ENCODE measurements at places on chromosomes 1 and 21. TPM values are rescaled to one million over a fixed set of nuclear protein-coding genes. Genes with fewer than 3 reads are reported as not detected.

PLA2G5 gene
- 4.9 TPM for total RNA-seq

C1orf74 gene
- 1.8 TPM for total RNA-seq

CLCA4 gene
- total RNA-seq: 0.20 TPM

KCNH1 gene
- 1.4 TPM for total RNA-seq

DDR2 gene
- total RNA-seq: 48.3 TPM

GRIK3 gene
- total RNA-seq: 1.1 TPM

TTC24 gene
- total RNA-seq: 0.60 TPM

CFHR4 gene
- not detected for total RNA-seq

THEMIS2 gene
- total RNA-seq: 18.3 TPM

TMEM79 gene
- 9.6 TPM for total RNA-seq

ARHGAP30 gene
- total RNA-seq: 16.2 TPM

CLEC20A gene
- 0.20 TPM for total RNA-seq

DIRAS3 gene
- total RNA-seq: 14.0 TPM

GRCh38 chr1:6861075-6861724 lies 75.9 kb downstream of the CAMTA1 start:
- no peak for DNase-seq

GRCh38 chr1:168507231-168507630 lies 36.6 kb downstream of the XCL2 start:
- DNase-seq: no peak

- DNase-seq: no peak
Measured at GRCh38 chr1:193143285-193143684, 21.5 kb downstream of the CDC73 start.

GRCh38 chr1:206949208-206949607 lies 2.9 kb upstream of the PIGR start:
- no peak for DNase-seq

GRCh38 chr21:35609263-35609662 lies 451.1 kb downstream of the SETD4 start:
- no peak for DNase-seq

GRCh38 chr1:67308136-67308535 lies 463 bp downstream of the IL12RB2 start:
- no peak for DNase-seq

- no peak for DNase-seq
Measured at GRCh38 chr1:99589186-99589636, 56.7 kb upstream of the PALMD start.

DNA sequence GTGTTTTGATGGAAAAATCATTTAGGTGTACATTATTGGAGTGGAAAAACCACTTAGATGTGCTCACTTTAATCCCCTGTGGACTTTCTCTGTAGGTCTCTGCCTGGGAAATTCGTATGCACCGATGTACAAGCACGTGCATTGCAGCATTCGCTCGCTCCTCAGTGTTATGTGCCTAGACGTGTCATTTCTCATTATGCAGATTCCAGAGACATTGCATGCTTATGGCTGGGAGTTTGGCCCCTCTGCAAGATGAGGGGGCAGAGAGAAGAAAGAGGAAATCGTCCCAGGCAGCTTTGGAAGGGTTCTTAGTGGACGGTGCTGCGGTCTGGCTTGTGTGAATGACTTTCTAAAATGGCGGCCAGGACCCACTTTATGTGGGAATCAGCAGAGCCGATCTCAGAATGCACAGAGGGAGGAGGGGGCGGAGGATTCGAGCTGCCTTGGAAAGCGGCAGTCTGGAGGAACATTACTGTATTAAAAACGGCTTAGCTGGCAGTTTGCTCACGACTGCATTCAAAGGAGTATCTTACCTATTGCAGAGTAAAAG lies 2.3 kb downstream of the SPEN start:
- DNase-seq: peak; percentile 33

DNA sequence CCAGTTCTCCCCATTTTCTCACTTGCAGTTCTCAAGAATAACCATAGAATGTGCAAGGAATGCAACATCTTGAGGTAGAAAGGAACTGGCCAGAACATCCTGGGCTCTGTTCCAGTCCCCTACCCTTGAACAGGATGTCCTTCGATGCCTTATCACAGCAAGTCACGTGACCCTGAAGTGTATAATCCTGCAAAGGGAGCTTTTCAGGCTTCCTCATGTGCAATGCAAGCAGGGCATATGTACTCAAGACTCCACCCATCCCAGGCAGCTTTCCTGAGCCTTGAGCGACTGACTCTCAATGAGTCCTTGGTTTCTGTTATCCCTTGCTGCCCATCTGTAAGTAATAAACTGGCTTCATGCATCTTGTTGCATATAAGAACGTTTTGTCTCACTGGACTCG lies 311.0 kb downstream of the MRPL39 start:
- DNase-seq: no peak

DNA sequence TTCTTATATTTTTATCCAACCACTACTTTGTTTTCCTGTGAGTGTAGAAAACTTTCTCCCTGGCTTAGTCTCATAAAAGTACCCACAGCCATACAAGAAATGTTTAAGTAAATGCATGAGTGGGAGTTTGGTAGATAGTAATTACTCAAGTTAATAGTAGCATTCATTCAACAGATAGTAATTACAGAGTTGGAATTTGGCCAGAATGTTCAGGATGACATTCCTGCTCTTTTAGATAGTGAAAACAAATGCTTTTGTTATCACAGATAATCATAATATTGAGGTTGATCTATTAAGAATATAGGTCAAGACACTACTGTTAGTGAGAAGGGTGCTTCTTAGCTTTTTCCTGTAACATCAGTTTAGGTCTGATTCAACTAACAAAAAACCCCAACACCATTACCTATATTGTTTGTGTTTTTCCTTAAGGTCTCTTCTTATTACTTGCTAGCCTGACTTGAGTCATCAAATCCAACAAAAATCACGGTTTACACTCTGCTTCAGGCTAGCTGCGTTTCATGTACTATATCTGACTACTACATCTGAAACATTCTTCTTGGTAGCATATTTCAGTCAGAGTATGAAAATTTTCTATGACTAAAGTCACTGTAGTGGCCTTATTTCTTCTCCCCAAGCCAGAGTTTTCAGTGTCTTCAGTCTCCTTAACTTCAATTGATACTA lies 163.7 kb downstream of the HS2ST1 start:
- DNase-seq: no peak

DNA sequence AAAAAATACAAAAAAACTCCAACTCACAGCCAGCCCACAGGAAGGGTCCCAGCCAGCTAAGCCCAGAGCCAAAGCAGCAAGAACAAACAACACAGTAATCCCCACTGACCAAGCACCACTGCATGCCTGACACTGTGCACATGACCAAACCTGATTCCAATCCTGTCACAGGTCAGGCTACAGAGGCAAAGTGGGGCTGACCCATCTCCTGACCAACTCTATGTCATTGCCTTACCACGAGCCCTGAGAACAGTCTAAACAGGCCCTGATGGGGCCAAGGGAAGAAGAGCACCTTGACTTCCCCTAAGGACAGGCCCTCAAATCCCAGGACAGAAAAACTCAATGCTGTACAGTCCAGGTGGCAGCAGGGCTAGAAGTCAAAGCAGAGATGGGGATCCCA lies 2.4 kb downstream of the LSS start:
- no peak for DNase-seq

DNA sequence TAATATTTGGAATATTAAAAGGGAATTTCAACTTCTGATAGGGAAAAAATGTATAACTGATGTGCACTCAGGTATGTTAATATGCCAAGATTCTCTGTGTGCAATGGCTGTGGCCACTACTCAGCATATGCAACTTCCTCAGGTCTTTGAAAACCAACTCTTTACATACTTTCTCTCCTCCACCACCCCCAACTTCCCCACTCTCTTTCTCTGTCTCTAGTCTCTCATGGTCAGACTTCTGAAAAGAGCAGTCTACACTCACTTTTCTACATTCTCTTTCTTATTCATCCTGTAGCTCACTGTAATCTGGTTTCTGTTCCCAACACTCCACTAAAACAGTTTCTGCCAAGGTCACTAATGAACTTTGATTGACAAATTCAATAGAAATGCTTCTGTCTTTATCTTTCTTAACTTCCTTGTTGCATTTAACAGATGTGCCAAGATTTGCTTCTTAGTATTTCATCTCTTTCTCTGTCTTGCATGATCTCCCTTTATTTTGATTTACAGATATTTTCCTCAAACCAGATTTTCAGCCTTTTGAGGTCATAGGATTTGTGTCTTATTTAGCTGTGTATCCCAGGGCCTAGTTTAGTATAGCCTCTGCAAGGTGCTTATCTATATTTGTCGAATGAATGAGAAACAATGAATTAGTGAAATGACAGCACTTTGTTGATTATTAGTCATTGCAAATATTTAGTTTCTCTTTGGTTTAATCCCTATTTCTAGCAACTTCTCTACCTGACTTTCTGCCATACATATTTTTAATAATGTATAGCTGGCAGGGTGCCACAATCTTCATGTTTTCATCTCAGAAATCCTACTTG lies 168.9 kb downstream of the LMO4 start:
- no peak for DNase-seq

DNA sequence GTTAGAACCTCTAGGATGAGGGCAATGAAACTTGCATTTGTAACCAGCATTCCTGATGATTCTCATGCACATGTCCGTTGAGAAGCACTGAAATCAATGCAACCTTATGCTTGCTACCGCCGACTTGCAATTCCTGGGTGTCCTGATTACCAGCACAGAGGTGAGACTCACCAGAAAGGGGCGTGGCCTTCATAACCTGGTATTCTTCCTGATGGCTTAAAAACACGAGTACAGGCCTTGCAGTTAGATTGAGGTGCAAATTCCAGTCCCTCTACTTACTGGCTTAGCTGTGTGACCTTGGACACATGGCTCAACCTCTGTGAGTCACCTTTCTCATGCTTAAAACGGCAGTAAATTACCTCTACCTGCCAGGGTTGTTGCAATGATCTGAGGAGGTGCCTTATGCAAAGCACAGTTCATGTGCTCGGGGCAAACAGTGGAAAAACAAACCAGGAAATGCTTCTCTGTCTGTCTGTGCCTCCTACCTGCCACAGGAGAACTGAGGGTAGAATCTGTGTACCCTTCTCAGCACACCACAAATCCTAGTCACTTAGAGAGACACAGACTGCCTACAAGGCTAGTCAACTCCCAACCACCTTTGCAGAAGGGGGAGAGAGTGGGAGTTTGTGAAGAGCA lies 39.1 kb upstream of the ECE1 start:
- DNase-seq: peak; percentile 76

DNA sequence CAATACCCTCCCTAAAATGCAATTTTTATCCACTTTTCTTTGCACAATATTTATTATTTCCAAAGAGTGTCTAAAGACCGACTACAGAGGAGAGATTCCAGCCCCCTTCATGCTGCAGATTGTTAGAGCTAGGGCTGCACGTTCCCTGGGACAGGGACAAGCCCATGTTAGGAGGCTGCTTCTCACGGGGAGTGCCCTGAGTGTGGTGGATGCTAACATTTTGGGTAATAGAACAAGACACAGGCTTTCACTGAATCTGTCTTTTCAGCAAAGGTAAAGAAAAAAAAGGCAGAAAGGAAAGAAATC lies 125.4 kb downstream of the RIPK4 start:
- DNase-seq: no peak

GRCh38 chr1:89799495-89799894 lies 21.3 kb upstream of the LRRC8D start:
- no peak for DNase-seq

DNA sequence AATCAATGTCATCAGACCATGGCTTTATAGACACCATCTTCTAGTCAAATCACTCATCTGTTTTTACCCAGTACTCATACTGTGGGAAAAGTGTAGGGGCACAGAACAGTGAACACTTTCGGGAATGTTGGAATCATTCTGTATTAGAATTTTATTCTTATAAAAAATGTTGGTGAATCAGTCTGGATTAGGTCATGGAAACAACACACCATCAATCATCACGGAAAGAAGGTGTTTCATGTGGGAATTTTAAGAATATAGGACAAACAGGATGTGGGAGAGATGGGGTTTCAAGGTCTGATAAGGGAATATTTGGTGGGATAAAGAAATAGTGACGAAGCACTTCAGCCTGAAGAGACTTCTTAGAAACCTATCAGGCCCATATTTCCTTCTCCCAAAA lies 17.3 kb downstream of the GBP1 start:
- no peak for DNase-seq

DNA sequence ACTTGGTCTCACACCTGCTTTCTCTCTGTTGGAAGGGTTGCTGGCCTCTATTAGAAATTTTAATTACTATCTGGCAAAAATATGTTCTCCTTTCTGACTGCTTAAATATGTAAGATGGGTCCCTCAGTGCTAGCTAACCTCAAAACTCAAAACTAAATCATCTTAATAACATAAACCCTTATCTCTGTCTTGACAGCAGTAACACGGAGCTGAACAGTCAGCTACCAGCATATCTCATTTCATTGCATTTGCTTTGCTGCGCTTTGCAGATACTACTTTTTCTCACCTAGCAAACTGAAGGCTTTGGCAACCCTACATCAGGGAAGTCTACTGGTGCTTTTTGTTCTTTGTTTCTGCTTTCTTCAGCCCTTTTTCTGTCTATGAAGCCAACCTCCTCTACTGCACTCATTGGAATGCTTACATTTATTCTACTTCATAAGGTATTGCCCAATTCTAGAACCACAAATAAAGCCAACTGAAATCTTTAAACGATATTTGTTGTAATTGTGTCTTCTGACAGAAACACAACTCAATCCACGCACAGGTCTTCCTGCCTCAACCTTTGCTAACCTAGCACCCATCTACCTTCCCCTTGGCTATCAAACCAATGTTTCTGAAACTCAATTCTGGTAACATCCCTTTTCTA lies 95.6 kb downstream of the RERE start:
- DNase-seq: no peak

- DNase-seq: no peak
Measured at GRCh38 chr1:233865902-233866301, 38.6 kb upstream of the SLC35F3 start.

- DNase-seq: no peak
Measured at GRCh38 chr1:183638649-183639387, 3.2 kb upstream of the ARPC5 start.

- no peak for DNase-seq
Measured at GRCh38 chr1:21952786-21953520, 15.8 kb upstream of the HSPG2 start.

GRCh38 chr1:216750031-216750627 lies 26.9 kb upstream of the ESRRG start:
- DNase-seq: peak; percentile 48

- DNase-seq: no peak
Measured at GRCh38 chr21:14358775-14359174, 24.2 kb downstream of the HSPA13 start.

DNA sequence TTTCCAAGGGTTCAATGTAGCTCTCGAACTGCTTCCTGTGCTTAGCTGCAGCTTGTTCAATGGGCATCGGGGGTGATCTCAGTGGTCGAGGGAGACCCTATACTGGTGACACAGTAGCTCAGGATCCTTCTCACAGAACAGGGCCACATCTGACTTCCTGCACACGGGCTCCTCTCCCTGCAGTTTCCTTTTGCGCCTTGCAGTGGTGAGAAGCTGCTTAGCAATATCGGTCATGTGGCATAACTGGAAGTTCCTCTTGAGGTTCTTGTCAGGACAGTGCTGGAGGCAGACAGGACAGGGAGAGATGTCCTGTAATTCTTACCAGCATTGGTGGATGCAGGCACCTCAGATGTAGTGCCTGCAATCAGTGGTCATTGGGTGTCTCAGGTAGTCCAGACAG lies 140.5 kb upstream of the MAP1LC3C start:
- no peak for DNase-seq

- DNase-seq: no peak
Measured at GRCh38 chr1:156244126-156244525, 2.1 kb downstream of the BGLAP start.

- DNase-seq: no peak
Measured at GRCh38 chr21:28342212-28342810, 650.4 kb downstream of the LTN1 start.
